Right forelimb (tissue), 1 donor: ENCODE measurements at places on chromosomes 13 and 19.

GRCh38 chr13:80802946-80803345 is 462.0 kb upstream of the SPRY2 start:
- no peak for DNase-seq

DNA sequence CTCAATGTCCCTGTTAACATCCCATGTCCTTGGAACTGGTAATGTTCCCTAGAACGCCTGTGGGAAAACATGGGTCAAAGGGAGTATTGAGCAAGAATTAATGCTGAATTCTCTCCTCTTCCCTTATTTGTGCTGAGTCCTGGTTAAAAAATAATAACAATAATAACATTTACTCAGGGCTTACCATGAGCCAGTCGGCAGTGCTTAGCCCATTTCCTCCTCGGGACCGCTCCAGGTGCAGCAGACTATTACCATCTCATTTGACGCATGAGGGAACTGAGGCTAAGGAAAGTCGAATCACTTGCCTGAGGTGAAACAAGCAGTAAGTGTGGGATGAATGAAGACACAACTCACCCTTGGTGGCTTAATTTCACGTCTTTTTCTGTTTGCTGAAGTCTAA is 33.6 kb upstream of the SLC15A1 start:
- no peak for DNase-seq

DNA sequence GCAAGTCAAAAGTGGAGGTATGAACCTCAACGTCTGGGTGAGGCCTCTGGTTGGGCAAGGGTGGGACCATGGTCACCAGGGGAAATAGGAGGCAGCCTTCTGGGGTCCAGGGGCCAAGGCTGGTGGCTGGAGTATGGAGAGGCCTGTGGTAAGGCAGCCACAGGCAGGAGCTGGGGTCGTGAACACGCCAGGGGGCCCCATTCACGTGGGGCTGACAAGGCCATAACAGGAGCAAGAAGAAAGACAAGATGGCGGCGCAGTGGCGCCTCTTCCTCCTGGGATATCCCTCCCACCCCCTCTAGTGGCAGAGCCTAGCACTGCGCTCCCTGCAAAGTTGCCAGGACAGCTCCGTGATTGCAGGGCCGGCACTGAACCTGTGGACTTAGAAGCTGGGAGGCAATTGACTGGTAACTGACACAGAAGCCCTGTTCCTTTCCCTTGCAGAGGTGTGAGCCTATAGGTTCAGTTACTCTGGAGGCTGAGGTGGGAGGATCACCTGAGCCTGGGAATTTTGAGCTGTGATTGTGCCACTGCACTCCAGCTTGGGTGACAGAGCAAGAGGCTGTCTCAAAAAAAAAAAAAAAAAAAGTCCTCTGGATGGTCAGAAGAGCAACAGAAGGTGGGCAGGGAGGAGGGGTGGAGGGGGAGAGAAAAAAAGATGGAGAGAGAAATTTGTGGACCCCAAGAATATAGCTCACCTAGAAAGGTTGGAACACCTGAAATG is 19.7 kb upstream of the EDDM13 start:
- peak; percentile 74 for DNase-seq

DNA sequence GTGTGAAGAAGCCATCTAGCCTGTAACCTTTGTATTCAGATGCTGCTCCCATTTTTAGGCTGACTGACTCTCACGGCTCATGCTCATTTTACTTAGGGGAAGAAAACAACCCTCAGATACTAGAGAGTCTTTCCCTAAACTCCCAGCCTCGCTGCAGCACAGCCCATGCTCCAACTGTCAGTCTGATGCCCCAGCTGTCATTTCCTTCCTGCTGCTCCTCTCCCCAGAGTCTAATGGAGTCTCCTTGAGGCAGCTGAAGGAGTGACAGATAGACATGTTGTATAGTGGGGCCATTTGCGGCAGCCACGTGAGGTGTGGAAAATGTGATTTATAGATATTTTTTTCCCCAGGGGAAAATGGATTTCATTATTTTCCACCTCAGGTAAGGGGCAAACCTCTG is 59.2 kb upstream of the OLFM4 start:
- DNase-seq, result no peak

- no peak for DNase-seq
These were observed 337.6 kb upstream of the ARGLU1 start for GRCh38 chr13:106905380-106906162.

GRCh38 chr13:43272851-43273250 is 249.5 kb downstream of the DNAJC15 start:
- DNase-seq, result no peak

DNA sequence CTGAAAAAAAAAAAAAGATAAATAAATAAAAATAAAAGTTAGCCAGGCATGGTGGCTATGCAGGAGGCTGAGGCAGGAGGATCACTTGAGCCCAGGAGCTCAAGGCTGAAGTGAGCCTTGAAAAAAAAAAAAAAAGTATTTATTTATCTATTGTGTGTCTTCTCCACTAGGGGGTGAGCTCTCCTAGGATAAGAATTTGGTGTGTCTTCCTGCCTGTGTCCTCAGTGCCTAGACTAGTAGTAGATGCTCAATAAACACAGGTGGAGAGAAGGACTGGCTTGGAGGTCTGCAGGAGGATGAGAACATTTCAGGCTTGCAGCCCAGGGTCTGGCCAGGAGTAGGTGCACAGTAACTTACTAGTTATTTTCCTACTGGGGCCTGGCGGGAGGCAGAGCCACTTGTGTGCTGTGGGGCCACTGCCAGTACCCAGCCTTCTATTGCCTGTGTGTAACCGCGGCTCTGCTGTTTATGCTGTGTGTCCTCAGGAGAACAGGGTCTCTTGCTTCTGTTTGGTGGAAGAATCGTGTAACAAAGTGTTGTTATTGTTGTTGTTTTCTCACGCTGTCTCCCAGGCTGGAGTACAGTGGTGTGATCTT is 5.4 kb downstream of the LMTK3 start:
- DNase-seq, result no peak

DNA sequence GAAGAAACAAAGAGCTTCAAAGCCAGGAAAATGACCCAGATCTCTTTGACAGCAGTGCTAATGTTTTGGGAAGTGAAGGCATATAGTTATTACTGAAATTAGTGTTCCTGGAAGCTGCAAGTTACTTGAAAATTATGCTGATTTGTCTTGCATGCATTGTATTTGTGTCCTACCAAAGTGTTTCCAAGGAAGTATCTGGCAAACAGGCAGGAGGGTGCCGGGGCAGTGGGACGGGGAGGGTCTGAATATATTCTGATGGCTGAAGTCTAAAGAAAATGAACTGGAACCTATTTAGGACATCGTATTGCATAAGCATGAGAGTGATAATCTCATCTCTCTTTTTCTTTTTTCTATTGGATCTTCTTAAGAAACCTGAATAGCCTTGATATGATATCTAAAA is 9.0 kb downstream of the RNASEH2B start:
- no peak for DNase-seq

DNA sequence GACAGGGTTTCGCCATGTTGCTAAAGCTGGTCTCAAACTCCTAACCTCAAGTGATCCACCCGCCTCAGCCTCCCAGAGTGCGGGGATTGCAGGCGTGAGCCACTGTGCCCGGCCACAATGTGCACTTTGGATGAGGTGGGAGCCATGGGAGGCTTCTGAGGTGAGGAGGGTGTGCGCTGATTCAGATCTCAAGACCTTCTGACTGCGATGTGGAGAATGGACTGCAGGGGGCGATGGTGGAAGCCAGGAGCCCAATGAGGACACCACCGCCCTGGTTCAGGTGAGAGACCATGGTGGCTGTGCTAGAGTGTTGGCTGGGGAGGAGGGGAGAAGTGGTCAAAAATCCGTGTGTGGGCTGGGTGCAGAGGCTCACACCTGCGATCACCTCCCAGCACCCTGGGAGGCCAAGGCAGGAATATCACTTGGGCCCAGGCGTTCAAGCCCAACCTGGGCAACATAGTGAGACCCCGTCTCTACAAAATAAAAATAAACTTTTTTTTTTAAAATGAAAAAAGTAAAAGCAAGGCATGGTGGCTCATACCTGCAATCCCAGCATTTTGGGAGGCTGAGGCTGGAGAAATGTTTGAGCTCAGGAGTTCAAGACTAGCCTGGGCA is 5.6 kb downstream of the INAFM1 start:
- DNase-seq, result no peak

DNA sequence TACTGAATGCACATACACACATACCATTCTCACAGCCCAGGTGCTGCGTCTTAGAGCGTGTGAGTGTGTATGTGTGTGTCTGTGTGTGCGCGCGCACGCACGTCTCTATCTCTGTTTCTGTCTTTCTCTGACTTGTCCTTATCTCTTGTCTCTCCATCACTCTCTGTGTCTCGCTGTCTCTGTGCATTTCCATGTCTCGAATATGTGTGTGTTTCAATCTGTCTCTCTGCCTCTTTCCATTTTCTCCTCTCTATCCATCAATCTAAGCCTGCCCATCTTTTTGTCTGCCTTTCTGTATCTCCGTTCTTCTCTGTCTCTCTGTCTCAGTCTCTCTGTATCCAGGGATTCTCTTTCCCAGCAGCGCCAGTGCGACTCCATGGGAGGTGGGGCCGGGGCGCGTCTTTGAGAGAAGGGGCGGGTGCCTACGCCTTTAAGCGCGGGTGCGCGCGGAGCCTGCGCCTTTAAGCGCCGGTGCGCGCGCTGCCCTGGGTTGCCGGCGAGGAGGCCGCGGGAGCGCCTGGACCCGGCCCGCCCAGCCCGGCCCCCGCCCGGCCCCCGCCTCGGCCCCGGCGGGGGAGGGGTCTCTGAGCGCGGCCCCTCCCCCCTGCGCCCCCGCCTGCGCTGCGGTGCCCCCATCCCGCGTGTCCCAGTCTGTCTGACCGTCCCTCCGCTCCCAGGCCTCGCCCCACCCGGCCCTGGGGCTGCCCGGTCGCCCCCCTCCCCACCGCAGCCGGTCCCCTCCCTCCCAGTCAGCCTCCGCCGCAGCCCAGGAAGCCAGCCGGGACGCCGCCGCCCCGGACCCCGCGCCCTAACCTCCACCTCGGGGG is at the start of gene LRFN3:
Gene LRFN3, plus strand, starts transcription at position 464 of the 827 bp plus-strand sequence. CDS start 3,052 bp downstream, outside the sequence.
- DNase-seq, result peak; percentile 80

GRCh38 chr13:29786698-29787097 is 63.7 kb downstream of the UBL3 start:
- no peak for DNase-seq

DNA sequence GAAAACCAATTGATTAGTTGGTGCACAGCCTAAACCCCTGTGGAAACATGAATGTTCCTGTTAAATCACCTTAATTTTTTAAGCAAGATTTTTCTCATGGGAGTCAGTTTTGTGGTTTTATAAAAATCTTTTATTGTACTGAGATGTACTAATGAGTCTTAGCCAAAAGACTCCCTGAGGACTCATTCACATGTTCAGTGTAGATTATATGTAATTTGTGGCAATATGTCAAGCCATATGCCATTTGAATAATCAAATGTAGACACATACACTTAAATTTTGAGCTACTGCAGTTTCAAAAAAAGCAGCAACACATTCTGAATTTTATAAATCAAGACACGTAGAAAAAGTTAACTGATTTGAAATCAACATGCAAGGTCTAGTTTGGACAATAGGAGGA is 395.2 kb downstream of the MYO16 start:
- DNase-seq, result no peak

- DNase-seq, result no peak
These were observed 26.8 kb upstream of the CYSLTR2 start for GRCh38 chr13:48626726-48627451.

DNA sequence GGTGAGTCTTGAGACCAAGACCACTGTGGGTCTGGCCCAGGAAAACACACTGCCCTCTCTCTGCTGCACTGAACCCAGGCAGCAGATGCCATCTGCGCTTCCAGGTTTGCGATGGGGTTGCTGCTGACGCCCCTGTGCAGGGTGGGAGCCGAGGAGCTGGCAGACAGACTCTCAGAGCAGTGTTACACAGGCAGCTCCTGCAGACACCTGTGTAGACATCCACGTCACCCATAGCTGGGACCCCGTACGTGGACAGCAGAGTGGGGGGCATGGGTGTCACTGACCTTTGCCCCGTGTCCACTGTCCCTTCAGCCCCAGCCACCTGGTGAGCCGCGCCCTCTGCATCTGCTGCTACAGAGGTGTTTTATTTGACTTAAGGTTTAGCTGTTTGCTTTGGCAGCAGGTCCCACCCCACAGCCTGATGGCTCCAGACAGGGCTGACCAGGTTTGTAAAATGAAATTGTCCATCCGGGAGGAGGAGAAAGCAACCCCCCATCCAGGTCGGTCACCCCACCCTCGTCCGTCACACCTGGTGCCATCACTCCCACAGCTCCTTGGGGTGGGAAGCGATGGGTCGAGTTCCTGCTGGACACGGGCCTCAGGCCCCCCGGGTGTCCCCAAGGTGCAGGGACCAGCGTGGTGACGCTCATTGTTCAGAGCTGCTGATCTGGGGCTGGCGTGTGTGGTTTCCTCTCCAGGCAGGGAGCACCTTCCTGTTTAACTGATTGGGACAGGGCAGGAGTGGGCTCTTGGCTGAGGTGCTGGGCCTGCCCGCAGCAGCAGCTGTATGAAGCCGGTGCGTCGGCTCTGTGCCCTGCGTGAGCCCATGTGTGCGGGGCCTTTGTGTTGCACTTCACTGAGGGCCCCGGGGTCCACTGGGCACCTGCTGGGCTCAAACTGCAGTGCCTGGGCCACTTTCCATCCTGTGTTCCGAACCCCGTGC is 28.4 kb downstream of the MCF2L start:
- no peak for DNase-seq

- no peak for DNase-seq
These were observed 222.0 kb downstream of the ZNF536 start for GRCh38 chr19:30593975-30594745.

DNA sequence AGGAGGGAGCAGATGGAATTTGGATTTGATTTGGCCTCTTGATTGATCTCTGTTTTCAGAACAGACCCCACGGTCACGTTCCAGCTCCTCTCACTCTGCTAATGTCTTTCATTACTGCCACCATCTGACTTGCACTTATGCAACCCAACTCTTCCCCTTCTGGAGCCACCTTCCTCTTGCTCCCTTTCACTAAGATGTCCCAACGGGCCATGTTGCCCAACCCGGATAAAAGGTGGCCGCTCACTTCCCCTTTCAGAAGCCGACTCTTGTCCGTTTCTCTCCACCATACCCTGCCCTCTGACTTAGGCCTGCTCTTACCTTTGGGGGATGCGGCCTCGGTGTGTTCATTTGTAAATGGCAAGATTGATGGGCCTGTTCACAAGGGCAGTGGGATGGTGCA is 27.4 kb upstream of the CYP4F8 start:
- DNase-seq, result no peak

GRCh38 chr13:23637829-23638228 is 67.6 kb downstream of the TNFRSF19 start:
- peak; percentile 62 for DNase-seq

GRCh38 chr13:78040205-78040830 is 121.7 kb upstream of the EDNRB start:
- DNase-seq, result no peak

DNA sequence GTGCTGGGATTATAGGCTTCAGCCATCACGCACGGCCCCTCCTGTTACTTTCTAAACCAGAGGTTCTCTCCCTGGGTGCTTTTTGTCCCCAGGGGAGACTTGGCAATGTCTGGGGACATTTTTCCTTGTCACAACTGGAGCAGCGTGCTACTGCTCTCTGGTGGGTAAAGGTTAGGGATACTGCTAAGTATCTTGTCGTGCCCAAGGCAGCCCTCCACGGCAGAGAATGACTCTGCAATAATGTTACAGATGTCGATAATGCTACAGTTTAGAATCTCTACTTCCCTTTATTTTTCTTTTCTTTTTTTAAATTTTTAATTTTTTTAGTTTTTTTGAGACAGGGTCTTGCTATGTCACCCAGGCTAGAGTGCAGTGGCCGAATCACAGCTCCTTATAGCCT is 38.0 kb downstream of the ADGRE1 start:
- no peak for DNase-seq
